Calu3 (cell line): ENCODE measurements at places on chromosomes 5 and 9.

- no peak for DNase-seq
Measured at GRCh38 chr5:4628645-4629385, 511.3 kb upstream of the ADAMTS16 start.

- DNase-seq, result no peak
Measured at GRCh38 chr9:78441822-78442431, 145.0 kb downstream of the PSAT1 start.

- no peak for DNase-seq
Measured at GRCh38 chr9:78207319-78207718, 28.6 kb upstream of the CEP78 start.

- no peak for DNase-seq
Measured at GRCh38 chr5:168118042-168118668, 173.3 kb upstream of the WWC1 start.

- DNase-seq, result no peak
Measured at GRCh38 chr5:103894882-103895281, 332.3 kb upstream of the NUDT12 start.

DNA sequence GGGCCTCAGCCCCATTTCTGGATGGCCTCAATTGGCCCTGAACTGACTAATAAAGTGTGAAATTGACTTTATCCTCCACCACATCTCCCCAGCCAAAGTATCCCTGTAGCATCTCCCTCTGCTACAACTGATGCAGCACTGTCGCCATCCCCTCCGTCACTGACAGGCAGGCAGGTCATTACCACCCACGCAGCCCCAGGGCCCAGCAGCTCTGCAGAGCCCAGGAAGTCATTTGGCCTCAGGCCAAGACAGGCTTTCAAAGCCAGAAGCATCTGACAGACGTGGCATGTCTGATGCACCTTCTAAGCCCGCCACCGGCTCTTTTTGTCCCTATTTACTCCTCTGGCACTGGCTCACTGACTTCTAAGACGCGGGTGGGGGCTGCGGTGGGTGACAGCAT, 65.3 kb downstream of the ARHGEF37 start:
- DNase-seq, result no peak

GRCh38 chr5:149002761-149003689, 59.8 kb downstream of the SH3TC2 start:
- DNase-seq, result no peak

GRCh38 chr5:97182571-97183099, 412 bp downstream of the RIOK2 start:
- DNase-seq, result no peak

GRCh38 chr9:73667749-73668148, 516.1 kb downstream of the ANXA1 start:
- DNase-seq, result peak; percentile 7

DNA sequence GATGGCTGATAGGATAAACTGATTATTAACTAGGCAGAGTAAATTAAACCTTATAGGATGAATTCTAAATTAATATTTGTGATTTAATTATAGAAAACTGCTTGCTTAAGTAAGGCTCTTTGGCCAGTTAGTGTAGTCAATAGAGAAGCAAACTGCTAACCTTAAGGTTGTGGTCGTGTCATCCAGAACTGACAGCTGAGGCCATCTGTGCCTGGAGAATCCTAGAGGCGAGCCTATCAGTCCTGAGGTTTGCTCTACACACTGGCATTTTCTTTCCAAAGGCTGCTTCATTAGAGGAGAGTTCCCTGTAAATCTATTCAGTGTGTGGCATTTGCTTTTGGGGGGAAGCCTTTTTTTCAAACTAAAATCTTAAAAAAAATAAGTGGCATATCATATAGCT, 169.2 kb downstream of the MEF2C start:
- DNase-seq, result no peak

- DNase-seq, result no peak
Measured at GRCh38 chr5:109709225-109709624, 19.5 kb downstream of the MAN2A1 start.

DNA sequence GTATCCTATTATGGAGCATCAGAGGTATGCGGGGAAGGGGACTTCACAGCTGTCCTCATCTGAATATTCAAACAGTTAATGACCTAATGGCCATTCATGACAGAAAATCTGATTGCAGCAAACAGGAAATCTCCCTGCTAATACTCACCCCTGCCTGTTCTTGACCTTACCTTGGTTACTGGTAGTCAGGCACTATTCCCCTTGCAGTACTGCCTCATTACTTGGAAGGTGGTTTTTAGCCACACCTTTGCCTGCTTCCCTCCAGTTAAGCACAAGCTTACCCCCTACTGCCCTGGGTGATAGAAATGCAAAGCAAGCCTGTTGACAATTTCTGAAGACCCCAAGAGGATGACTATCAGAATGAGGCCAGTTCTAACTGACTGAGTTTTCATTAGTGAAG, 332.4 kb downstream of the NTRK2 start:
- DNase-seq, result no peak

- DNase-seq, result no peak
Measured at GRCh38 chr9:91101611-91102168, 260.0 kb downstream of the AUH start.

DNA sequence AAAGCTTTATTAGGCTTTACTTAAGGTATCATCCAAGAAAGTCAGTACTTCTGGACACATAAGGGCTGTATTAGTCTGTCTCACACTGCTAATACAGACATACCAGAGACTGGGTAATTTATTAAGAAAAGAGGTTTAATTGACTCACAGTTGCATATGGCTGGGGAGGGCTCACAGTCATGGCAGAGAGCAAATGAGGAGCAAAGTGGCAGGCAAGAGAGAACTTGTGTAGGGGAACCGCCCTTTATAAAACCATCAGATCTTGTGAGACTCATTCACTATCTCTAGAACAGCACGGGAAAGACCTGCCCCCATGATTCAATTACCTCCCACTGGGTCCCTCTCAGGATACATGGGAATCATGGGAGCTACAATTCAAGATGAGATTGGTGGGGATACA, 49.2 kb upstream of the SLC44A1 start:
- no peak for DNase-seq

GRCh38 chr5:174376726-174377373, 331.3 kb downstream of the NSG2 start:
- no peak for DNase-seq

- DNase-seq, result no peak
Measured at GRCh38 chr5:14685757-14686156, 21.2 kb downstream of the OTULIN start.

- no peak for DNase-seq
Measured at GRCh38 chr5:103021314-103021713, 98.6 kb downstream of the GIN1 start.

GRCh38 chr9:28050941-28051340, 477.7 kb upstream of the C9orf72 start:
- DNase-seq, result no peak
